Stimulated activated CD8-positive, alpha-beta memory T cell treated with anti-CD3 and anti-CD28 coated beads, Interleukin-7, amount 100 ng/mL, for 24 hours (primary cell): ENCODE measurements at places on chromosomes 5 and 9.

DNA sequence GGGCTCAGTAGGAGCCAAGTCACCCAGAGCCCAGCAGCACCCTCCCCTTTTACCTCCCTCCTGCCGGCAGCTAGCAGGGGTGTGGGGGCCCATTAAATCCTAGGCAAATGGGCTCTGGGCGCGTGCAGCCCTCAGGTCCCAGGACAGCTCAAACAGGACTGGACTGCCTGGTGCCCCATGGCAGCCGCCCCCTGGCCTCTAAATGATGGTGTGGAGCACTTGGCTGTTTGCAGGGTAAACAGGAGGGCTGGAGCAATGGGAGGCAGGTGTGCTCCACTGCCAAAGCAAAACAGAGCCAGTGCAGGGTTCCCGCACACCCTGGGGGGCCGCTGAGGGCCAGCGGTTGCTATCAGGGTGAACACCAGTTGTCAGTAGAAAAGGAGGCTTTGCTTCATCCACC lies 55.9 kb upstream of the C5orf58 start:
- DNase-seq: no peak

DNA sequence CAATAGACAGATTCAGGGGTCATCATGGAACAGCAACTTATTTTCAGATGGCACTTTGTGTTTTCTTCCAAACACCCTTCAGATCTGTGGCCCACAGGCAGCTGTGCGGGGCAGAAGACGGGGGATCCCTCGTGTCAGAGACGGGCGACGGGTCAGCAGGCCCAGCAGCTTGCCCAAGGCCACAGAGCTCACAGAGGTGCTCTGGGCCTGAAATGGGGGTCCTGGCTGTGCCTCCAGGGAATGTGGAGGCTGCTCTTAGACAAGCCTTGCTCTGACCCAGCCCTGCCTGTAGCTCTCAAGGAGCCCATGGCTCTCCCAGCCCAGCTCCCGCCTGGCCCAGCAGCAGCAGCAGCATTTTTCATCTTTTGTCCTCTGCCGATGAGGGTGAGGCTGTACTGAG lies 40.9 kb upstream of the SARDH start:
- no peak for DNase-seq

- no peak for DNase-seq
Observed at GRCh38 chr5:159240301-159240870, 22.7 kb upstream of the UBLCP1 start.

GRCh38 chr5:31761877-31762276 lies 122.9 kb downstream of the PDZD2 start:
- no peak for DNase-seq

- DNase-seq: no peak
Observed at GRCh38 chr9:85740787-85741094, 1.0 kb downstream of the AGTPBP1 start.

GRCh38 chr5:126253406-126253805 lies 169.8 kb upstream of the GRAMD2B start:
- DNase-seq: no peak

GRCh38 chr5:81450940-81451339 lies 57.0 kb upstream of the ACOT12 start:
- DNase-seq: no peak

DNA sequence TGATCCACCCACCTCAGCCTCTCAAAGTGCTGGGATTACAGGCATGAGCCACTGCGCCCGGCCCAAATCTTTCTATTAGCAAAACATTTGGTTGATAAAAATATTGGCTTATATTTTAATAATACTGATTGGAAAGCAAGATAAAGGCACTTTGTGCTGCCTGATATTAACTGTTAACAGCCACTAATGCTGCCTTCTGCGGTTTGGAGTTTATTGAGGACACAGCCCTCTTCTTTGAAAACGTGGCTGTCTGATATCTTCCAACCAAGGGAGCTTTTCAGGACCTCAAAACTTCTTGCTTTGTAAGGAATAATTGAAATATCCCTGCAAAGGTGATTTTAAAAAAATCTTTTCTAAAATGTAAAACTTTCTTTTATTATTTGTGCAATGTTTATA lies 94.0 kb downstream of the IQGAP2 start:
- DNase-seq: no peak

DNA sequence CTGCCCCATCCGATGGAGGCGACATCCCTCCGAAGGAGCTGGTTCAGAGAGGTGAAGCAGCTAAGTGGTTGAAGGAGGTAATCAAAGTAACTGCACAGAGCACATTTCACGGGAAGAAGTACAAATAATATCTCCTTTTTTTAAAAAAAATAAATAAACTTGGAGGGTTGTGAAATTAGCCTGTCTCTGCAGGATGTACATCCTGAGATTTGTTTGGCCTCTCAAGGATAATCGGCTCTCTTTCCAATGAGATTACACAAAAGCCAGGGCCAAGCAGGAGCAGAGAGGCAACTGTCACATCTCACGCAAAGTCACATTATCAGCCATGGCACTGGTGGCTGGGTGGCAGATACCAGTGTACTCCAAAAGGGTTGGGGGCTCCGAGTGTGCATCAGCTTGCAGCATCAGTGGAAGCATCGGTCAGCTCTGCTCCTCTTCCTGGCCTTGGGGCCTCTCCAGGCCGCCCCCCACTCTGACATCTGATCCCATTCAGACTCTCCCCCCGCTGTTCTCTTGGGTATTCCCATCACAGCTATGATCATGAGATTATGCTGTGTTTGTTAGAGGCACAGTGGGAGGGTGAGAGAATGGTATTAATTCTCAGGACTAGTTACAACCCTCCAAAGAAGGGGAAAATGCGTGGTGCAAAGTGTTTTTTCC lies 109.9 kb downstream of the UGCG start:
- DNase-seq: no peak

DNA sequence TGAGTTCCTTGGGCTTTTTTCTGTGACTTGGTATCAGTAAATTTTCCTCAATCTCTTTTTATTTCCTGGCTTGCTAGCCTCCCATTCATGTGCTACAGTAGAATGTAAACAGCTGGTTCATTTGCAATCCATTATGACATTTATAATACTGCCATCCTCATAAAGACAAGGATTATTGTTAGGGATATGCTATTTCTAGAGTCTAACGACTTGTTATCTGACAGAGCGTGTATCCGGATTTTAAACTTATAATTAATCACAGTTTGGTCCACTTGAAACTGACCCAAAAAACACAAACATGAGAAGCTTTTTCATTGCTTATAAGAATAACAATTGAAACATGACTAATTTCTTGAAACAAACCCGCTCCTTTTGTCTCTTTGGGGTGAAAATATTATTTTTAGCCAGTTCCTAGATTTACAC lies 585.8 kb downstream of the TLE4 start:
- no peak for DNase-seq

DNA sequence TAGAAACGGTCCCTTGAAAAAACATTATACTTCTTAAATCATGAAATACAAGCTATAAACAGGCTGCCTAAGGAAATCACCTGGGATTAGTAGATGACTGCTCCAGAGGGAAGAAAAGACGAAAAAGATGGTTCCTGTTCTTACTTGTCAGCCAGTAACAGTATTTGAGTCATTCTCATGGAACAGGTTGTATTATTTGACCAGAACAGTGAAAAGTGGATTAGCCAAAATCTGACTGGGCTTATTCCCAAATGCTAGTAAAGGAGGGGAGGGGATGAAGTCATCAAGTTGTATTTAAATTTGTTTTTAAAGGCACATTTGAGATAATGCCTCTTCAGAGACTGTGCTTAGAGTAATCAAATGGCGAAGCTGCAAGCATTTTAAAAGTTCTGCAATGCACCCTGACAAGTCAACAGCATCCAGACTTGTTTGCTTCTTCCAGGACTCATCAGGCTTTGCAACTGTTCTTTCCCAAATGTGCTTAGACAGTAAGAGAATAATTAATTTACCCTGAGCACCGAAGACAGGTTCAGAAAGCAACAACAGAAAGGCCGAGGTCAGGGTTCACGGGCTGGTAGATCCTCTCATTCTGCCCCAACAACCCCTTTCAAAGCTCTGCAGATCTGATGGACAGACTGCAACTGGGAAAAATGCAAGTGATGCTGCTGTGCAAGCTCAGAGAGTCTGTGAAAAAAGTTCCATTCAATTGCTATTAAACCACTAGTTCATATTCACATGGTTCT lies 800.6 kb downstream of the KCTD16 start:
- no peak for DNase-seq

DNA sequence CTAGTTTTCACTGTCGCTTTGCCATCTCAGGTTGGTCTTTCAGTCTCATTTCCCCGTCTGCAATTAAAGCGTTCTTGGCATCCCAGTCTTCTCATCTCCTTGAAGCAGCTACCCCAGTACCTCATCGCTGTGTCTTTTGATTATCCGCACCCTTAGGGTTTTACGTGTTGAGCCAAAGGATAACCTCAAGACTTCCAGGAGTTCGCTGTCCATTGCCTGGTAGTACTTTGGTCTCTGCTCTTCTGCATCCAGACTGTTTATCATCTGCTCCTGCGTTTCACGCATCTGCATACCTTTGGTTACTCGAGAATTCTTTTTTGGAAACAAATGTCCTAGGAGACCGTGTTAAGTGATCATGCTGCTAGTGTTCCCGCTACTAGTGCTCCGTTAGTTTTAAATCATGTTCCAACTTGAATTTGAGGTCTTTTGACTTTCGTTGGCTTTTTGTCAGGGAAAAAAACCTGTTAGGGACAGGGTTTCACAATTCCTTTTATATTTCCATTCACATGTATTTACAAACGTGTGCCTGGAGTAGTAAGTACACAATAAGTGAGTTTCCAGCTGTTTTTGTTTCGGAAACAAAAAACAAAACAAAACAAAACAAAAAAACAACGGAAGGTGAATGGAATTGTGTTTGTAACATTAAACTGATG lies 888 bp downstream of the RABGAP1 start:
- no peak for DNase-seq

DNA sequence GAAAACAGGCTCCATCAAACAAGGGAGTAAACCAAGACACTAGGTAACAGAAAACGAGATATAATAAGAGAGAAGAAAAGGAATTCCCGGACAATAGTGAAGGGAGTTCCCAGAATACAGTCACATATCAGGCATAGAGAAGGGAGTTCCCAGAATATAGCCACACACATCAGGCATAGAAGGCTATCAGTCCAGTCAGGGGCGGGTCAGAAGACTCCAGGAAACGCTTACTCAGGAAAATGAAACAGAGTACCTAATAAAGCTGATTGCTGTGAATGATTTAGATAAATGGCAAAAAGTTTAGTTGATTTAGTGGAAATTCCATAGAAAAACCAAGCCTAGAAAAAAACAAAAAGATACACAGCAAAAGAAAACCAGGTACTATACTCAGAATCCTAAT lies 4.9 kb downstream of the TOMM5 start:
- DNase-seq: no peak

GRCh38 chr5:136058972-136059354 lies 30.2 kb downstream of the TGFBI start:
- DNase-seq: no peak

GRCh38 chr9:138098908-138099791 lies 221.6 kb downstream of the CACNA1B start:
- DNase-seq: no peak

DNA sequence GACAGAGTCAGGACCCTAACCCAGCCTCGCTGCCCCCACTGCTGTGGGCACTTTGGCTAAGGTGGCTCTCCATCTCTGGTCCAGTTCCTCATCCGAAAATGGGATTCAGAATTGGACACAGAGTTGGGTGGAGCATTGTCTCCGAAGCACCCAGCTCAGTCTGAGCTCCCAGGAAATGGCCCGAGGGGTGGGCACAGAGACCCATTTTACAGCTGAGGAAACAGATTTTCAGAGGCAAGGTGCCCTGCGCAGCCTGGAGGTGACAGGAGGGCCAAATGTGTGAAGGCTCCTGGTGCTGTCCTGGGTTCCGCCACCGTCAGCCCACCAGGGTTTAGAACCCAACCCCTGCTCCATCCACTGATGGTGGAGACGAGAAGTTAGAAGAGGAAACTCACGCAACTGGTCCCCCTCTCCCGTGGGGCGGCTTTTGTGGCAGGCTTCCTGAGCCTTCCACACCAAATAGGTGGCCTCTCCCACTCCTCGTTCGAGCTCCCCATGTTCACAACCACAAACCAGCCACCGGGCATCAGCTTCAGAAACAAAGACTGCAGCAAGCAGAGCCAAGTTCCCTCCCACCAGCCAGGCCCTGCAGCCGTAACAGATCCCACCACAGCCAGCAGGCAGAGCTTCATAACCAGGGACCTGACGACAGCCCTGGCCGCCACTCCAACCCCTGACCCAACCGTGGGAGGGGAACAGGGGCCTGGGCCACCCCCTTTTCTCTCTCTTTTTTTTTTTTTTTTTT lies 90.9 kb upstream of the LMX1B start:
- no peak for DNase-seq

GRCh38 chr9:133483611-133484010 lies 4.7 kb upstream of the SLC2A6 start:
- no peak for DNase-seq

GRCh38 chr5:28397502-28397941 lies 1359.1 kb upstream of the CDH9 start:
- DNase-seq: no peak

DNA sequence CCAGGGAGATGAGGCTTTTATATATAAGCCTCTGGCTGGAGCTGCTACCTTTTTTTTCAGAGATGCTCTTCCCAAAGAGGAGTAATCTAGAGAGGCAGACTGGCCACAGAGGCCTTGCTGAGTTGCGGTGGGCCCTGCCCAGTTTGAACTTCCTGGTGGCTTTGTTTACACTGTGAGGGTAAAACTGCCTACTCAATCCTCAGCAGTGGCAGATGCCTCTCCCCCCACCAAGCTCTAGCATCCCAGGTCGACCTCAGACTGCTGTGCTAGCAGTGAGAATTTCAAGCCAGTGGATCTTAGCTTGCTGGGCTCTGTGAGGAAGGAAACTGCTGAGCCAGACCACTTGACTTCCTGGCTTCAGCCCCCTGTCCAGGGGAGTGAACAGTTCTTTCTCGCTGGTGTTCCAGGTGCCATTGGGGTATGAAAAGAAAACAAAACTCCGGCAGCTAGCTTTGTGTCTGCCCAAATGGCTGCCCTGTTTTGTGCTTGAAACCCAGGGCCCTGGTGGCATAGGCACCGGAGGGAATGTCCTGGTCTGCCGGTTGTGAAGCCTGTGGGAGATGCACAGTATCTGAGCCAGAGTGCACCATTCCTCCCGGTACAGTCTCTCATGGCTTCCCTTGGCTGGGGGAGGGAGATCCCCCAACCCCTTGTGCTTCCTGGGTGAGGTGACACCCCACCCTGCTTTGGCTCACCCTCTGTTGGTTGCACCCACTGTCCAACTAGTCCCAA lies 219.5 kb upstream of the IZUMO3 start:
- DNase-seq: no peak

- no peak for DNase-seq
Observed at GRCh38 chr9:91833878-91834255, 116.2 kb downstream of the ROR2 start.
